Stimulated activated CD8-positive, alpha-beta memory T cell treated with anti-CD3 and anti-CD28 coated beads, Interleukin-4, amount 100 ng/mL, for 24 hours (primary cell): ENCODE measurements at places on chromosomes 2 and 18.

DNA sequence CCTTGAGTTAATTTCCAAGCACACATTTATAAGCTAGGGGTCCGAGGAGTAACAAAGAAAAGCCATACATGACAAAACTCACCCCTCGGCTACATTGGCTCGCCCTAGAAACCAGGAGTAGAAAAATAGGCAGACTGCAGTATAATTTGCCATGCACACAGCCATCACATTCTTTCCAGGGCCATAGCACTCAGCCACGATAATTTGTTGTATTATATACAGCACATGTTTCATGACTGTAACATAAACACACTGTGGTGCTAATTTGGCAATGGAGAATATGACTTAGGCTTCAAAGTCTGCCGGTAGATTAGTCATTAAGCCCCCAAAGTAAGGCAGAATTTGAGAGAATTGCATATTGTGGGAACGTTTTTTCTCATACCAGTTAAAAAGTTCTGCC is 254.9 kb downstream of the ZNF521 start:
- DNase-seq = no peak

GRCh38 chr2:159160954-159161353 is 125.5 kb downstream of the WDSUB1 start:
- no peak for DNase-seq

- no peak for DNase-seq
Observed at GRCh38 chr18:59459369-59460071, 100.5 kb upstream of the LMAN1 start.

DNA sequence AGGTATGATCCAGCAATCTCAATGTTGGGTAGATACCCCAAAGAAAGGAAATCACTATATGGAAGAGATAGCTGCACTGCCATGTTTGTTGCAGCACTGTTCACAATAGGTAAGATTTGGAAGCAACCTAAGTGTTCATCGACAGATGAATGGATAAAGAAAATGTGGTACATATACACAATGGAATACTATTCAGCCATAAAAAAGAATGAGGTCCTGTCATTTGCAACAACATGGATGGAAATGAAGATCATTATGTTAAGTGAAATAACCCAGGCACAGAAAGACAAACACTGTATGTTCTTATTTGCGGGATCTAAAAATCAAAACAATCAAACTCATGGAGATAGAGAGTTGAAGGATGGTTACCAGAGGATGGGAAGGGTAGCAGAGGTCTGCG is 372.4 kb upstream of the SPRED2 start:
- no peak for DNase-seq

GRCh38 chr2:119525614-119526013 is 1.3 kb upstream of the SCTR start:
- DNase-seq = no peak

DNA sequence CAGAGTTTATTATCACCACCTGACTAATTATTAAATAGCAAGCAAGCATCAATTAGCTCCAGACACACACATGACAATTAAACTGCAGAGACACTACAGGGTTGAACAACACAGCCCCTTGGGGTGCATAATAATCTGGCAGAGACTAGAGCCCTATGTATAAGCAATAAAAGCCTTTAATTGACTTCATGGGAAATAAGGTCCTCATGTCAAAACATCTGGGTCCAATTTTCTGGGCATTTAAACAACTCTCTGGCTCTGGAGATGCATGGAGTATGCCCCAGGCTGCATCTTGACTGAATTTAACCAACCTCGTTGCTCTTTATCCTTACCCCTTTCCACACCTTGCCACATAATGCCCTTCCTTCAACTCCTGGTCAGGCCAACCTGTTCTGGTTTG is 270.7 kb upstream of the THUMPD2 start:
- no peak for DNase-seq

GRCh38 chr2:14996351-14997014 is 364.0 kb downstream of the LRATD1 start:
- no peak for DNase-seq
